DMS79 (cell line): ENCODE measurements at places on chromosomes 7 and 10.

GRCh38 chr7:990933-991728, 8.2 kb downstream of the CYP2W1 start:
- no peak for DNase-seq

- DNase-seq, result no peak
These were observed 1.7 kb downstream of the TRIM8 start for GRCh38 chr10:102645741-102646609.

DNA sequence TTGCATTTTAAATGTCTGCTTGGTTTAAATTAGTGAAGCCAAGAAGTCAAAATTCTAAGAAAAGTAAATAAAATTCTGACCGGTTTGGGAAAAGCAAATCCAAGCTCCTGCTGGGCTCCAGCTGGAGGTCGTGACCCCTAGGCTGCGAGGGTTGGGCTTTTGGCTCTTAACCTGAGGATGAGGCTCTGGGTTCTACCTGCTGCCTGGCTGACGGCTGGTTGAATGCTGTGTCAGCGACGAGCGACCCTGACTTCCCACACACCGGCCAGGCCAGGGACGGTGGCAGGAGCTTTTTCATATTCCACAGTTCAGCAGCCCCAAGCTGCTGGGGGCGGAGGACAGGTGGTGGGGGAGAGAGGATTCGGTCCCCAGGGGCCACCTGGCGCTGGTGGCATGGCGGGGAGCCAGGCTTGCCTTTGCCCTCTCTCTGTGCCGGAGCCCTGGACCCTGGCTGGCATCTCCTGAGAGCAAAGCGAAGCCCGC, 843 bp upstream of the PLPP4 start:
- DNase-seq, result no peak

DNA sequence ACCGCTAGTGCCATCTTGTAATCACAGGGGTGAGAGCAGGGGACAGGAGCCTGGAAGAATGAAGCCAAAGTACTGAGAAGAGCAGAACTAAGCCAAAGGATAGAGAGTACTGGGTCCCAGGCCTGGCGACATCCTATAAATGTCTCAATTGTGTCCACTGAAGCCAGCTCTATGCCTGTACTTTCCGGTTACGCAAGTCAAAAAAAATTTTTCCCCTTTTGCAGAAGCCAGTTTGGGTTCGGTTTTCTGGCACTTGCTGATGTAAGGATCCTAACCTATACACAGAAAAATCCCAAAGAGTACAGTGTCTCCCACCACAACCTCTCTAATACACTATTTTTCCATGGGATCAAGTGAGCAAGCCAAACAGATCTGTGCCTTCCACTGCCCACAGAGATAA, 61.1 kb downstream of the PLXNA4 start:
- DNase-seq, result no peak

DNA sequence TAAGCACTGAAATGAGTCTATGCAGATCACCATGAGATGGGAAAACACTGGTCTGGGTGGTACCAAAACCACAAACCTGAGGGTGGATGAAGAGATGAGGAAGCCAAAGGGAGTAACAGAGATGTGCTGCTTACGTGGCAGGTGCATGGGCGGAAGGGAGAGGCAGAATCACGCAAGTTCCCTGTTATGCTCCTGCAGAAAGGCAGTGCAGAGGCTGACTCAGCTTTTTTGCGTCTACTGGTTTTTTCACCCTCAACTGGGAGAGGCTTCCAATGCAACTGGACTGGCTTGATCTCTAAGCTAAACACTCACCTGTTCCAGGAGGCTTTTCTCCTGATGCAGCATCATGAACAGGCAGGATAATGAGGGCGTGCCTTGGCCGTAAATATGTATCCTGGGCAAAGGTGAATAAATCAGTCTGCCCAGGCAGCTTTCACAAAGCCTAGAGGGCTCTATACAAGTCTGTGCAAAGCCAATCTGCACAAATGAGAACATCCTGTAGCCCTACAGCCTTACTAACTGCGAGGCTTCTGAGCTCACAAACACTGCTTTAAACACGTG, 95.4 kb upstream of the AFAP1L2 start:
- no peak for DNase-seq

- no peak for DNase-seq
These were observed 113.0 kb downstream of the SEC23IP start for GRCh38 chr10:120005207-120006201.

DNA sequence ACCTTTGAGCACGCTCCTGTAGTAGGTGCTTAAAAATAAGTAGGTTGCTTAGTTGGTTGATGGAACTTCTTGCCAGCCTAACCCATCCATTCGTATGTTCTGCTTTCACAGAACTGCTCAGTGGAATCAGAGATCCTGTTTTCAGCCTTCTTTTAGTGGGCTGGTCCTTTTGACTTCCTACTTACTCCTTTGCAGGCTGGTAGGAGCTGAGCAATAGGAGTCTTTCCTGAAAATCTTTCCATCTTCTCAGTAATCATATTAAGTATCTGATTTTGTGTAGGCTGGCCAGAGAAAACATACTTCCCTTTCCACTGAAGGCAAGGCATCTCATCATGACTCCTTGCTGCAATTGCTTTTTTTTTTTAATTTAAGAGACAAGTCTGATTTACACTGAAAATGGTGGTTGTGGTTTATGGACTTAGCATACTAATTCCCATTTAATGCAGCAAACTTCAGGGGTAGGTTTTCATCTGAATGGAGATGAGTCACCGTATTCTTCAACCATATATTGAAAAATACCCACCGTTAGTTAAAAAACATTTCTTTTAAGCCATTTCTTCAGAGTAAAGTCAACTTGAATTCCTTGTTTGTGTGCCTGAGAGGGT, 208.0 kb downstream of the ZNF365 start:
- no peak for DNase-seq

DNA sequence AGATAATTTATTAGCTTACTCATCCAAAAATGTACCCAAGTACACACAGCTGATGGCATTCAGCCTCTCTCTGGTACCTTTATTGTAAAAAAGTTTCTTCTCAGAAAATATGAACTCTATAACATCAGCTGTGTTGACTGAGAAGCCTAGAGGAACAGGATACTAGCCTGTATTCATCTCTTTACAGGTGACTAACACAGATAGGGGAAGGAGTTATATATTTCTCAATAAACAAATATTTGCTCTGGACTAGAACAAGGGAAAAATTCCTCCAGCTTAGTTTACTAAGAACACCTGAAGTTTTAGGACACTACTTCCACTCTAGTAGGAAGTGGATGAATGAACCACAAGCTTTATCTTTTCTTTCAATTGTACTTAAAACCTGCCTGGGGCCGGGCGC, 67.8 kb downstream of the ZNF248 start:
- no peak for DNase-seq

DNA sequence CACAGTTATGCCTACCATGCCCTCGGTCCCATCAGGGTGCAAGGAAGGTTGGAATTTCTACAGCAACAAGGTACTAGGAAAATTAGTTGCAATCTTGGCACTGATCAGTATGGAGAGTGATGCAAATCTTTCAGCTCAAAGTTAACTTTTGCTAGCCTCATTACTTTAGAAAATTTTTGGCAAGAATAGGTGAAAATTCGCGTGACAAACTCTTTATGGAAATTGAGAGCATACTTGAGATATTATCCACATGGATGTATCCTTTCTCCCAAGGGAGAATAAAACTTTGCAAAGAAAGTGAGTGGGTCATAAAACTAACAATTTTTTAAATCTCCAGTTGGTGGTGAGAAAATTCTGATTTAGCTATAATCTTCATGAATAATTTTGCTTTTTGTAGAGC, 71.1 kb upstream of the SLC39A12 start:
- DNase-seq, result no peak
